ENCODE measurements at places on chromosomes 12 and 14.

GRCh38 chr14:77148510-77149231, 7.1 kb upstream of the ZDHHC22 start:
- DNase-seq, result no peak

GRCh38 chr14:59125156-59125555, 63.3 kb upstream of the DAAM1 start:
- DNase-seq, result no peak

DNA sequence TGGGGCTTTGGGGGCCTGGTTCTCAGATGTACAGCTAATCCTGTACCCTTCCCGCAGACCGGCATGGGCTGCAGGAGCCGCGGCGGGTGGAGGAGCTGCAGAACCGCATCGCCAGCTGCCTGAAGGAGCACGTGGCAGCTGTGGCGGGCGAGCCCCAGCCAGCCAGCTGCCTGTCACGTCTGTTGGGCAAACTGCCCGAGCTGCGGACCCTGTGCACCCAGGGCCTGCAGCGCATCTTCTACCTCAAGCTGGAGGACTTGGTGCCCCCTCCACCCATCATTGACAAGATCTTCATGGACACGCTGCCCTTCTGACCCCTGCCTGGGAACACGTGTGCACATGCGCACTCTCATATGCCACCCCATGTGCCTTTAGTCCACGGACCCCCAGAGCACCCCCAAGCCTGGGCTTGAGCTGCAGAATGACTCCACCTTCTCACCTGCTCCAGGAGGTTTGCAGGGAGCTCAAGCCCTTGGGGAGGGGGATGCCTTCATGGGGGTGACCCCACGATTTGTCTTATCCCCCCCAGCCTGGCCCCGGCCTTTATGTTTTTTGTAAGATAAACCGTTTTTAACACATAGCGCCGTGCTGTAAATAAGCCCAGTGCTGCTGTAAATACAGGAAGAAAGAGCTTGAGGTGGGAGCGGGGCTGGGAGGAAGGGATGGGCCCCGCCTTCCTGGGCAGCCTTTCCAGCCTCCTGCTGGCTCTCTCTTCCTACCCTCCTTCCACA, 7.6 kb downstream of the NR4A1 start:
- peak; percentile 51 for DNase-seq

DNA sequence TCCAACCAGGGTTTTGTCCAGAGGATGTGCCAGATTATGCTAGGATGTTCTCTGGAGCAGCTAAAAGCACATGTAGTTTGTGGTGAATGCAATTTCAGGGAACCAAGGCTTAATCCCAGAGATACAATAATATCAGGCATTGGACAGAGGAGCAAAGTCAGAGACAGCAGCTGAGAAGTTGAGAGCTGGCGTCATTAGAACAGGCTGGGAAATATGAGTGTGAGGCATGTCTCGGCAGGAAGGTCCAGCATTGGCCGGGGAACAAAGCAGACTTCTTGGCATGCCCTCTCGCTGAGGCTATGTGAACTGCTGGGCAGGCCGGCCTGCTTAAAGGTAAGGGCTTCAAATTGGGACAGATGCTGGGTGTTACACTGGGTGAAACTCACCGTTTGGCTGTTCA, 125.4 kb downstream of the CAND1 start:
- no peak for DNase-seq

DNA sequence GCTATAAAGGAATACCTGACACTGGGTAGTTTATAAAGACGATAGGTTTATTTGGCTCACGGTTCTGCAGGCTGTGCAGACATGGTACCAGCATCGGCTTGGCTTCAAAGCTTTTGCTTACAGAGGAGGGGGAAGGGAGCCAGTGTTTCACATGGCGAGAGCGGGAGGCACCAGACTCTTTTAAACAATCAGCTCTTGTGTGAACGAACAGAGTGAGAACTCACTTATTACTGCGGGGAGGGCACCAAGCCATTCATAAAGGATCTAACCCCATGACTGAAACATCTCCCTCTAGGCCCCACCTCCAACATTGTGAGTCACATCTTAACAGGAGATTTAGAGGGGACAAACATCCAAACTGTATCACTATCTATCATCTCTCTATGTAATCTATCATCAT, 227.4 kb downstream of the TMEM132D start:
- no peak for DNase-seq

DNA sequence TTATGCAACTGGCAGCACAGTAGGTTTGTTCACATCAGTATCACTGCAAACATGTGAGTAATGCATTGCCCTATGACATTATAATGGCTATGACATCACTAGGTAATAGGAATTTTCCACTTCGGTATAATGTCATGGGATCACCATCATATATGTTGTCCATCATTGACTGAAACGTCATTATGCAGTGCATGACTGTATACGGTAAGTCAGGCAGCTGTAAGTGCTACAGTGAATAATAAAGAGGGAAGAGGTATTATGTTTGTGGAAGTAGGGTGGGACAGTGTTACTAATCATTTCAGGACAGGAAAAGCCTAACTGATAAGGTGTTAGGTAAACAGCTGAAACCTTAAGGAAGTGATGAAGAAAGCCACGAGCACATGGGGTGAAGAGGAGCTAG, 68.1 kb downstream of the ANO4 start:
- no peak for DNase-seq

DNA sequence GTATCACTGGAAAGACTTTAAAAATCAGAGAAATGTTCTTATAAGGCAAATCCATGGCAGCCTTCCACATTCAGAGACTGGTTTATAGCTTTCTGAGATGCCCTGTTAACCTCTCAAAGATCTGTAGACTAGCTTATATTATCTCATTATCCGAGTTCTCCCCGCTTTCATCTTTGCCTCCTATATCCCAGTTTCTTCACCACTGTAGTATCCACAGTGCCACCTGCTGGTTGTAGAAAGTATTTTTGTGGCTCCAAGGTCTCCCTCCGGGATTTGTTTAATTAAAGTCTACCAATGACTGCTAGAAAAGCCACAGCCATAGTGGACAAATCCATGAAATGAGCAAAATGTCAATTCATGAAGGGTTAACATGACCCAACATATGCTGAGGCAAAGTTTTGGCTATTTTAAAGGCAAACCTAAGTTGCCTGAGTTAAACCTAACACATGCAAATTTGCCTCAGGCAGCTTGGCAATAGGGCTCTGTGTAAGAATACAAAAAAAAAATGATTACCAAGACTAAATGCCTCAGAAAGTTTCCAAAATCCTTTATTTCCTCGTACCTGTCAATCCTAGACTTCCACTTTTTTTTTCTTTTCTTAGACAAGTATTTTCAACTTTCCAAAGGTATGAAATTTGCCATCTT, 218.8 kb upstream of the BMP4 start:
- DNase-seq, result peak; percentile 75

- no peak for DNase-seq
These were observed 70.0 kb downstream of the PDE3A start for GRCh38 chr12:20438299-20438779.

DNA sequence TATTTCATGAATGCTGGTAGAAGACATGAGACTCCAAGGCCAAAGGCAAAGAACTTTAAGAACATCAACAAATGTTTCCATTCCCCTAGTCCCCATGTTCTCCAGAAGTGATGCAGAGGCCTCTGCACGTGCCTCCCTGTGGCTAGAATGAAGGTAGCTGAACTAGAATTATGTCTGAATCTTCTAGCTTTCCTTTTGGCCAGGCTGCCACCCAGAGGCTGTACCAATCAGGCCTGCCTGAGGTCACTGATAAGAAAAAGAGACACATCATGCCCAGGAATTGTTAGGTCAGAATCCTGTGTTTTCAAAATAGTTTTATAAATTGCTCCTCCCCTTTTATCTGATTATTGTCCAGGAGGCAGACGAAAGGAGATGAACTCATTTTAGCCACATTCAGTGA, 188.0 kb upstream of the SLC16A7 start:
- no peak for DNase-seq

GRCh38 chr12:124994437-124994975, 1.1 kb downstream of the BRI3BP start:
- no peak for DNase-seq

- peak; percentile 29 for DNase-seq
These were observed 107.4 kb downstream of the TSHR start for GRCh38 chr14:81062816-81063215.

DNA sequence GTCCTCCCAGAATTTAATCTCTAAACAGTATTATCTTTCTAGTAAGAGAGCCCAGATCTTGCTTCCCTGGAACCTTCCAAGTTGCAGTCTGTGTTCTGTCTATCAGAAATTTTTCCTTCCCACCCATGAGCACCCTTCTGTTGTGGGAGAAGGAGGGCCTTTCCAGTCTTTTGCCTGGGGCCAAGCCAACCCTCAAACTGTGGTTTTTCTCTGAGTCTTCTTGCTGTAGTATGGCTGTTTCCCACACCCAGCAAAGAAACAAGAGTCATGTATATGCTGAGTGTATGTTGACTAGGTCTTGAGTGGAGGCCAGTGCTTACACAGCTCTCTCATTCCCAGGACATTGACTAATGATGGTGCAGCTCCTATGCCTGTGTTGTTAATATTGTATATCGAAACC, 104.5 kb downstream of the TGFB3 start:
- no peak for DNase-seq

DNA sequence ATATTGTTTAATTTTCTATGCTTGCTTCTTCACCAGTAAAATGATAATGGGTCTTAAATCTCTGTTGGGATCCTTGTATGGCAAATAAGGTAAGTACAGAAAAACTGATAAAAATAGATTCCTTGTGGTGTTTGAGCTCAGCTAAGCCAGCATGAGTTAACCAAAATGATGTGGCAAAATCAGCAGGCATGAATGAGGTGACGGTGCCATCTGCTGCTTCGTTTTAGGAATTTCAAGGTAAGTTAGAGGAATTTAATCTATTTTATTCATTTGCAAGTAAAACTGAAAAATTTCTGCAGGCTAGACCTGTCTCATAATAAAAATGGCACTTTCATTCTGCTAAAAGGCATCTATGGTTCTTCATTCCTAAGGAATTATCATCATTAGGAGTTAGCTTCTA, 10.0 kb upstream of the CLEC7A start:
- no peak for DNase-seq

Data from NCI-H2107 (cell line).